Stimulated activated CD8-positive, alpha-beta memory T cell treated with anti-CD3 and anti-CD28 coated beads, Interleukin-4, amount 100 ng/mL, for 48 hours (primary cell): ENCODE measurements at places on chromosomes 6 and 20.

- DNase-seq, result peak; percentile 16
Observed at GRCh38 chr6:42400886-42401612, 50.7 kb downstream of the TRERF1 start.

DNA sequence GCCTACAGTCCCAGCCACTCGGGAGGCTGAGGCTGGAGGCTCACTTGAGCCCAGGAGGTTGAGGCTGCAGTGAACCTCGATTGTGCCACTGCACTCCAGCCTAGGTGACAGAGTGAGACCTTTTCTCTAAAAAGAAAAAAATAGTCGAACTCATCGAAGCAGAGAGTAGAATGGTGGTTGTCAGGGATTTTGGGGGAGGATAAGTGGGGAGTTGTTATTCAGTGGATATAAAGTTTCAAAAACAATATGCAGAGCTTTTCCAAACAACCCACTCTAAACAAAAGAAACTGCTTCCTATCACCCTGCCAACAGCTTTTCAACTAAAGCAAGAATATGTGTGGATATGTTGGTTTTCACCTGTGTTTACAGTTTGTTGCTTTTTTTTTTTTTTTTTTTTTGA lies 11.6 kb upstream of the MAK start:
- no peak for DNase-seq

- DNase-seq, result peak; percentile 72
Observed at GRCh38 chr6:169723200-169723909, 945 bp downstream of the PHF10 start.

GRCh38 chr6:167925026-167925425 lies 72.4 kb upstream of the KIF25 start:
- no peak for DNase-seq

- DNase-seq, result no peak
Observed at GRCh38 chr20:4524792-4525191, 196.9 kb upstream of the PRND start.

- DNase-seq, result no peak
Observed at GRCh38 chr20:32184961-32185603, 22.5 kb downstream of the PLAGL2 start.

DNA sequence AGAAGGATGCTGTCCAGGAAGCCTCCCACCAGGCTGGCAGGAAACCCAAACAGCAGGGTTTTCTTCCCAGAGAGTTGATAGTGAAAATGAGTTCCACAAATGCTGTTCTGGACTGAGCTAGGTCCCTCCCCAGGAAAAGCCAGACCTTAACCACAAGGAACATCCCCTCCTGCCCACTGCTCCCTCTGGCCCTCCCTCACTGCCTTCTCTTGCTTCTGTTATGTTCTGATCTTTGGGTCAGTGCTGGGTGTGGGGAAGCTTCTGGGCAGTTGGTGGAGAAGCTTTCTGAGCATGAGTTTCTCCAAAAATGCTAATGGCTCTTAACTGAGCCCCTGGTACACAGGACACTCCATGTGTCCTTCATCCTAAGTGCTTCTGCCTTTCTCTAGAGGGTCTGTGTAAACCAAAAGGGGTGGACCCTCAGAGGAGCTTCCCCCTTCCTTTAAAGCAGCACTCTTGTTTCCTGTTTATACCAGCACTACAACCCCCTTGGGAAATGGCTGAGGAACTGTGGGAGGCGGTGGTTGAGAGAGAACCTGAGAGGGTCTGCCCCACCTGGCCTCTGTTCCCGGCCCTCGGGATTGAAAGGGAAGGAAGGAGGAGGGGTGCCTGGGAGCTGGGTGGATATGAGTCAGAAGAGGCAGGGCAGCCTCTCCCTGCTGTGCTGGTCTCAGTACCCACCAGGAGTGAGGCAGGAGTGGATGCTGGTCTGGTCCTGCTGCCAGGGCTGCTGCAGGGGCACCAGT lies 42.0 kb downstream of the CDS2 start:
- DNase-seq, result no peak

DNA sequence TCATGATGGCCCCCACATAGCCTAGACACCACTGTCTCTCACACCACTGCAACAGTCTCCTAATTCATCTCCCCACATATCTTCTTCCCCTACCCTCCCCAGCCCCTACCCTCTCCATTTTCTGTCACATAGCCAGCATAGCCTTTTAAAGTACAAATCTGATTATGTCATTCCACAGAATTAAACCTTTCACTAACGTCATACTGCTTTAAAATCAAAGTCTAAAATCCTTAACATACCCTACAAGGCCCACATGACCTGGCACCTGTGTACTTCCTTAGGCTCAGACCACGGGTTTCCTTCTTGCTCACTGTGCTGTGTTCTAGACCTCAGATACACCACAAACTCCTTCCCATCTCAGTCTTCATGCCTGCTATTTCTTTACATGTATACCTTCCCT lies 5.9 kb downstream of the OSTM1 start:
- DNase-seq, result peak; percentile 48

DNA sequence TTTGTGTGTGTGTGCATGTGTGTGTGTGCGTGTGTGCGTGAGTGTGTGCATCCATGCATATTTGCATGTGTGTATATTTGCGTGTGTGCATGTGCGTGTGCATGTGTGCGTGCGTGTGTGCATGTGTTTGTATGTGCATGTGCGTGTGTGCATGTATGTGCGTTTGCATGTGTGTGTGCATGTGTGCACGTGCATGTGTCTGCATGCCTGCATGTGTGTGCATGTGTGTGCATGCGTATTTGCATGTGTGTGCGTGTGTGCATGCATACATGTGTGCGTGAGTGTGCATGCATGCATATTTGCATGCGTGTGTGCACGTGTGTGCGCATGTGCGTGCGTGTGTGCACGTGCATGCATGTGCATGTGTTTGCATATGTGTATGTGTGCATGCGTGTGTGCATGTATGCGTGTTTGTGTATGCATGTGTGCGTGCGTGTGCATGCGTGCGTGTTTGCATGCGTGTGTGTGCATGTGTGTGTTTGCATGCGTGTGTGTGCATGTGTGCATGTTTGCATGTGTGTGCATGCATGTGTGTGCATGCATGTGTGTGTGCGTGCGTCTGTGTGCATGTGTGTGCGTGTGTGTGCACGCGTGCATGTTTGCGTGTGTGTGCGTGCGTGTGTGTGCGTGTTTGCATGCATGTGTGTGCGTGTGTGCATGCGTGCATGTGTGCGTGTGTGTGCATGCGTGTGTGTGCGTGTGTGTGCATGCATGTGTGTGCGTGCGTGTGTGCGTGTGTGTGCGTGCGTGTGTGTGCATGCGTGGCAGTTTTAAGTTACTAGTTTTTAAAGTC lies 57.7 kb upstream of the SMOC2 start:
- no peak for DNase-seq

DNA sequence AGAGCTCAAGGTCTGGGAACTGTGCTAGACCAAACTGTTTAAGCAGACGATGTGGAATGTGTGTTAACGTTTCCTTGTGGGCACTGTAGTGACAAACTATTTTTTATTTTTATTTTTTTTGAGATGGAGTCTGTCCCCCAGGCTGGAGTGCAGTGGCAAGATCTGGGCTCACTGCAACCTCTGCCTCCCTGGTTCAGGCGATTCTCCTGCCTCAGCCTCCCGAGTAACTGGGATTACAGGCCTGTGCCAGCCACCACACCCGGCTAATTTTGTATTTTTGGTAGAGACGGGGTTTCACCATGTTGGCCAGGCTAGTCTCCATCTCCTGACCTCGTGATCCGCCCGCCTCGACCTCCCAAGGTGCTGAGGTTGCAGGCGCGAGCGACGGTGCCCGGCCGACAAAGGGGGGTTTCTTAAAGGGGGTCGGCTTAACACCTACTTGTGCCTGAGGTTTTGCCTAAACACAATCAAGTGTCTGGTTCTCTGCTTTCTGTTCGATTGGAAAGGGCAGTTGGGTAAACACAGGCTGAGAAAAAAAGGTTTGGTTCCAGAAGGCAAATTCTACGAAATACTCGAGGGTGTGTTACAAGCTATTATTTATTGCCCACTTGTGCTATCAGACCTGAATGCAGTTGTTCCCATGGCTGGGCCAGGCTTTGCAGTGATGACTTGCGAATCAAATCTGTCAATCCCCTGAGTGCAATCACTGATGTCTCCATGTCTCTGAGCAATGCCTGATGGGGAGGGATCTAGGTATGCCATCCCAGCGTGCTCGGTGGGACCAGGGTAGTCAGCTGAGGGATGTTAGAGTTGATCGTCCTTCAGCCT lies 1.3 kb downstream of the NOP56 start:
- DNase-seq, result no peak

- no peak for DNase-seq
Observed at GRCh38 chr20:20095114-20095872, 43.0 kb downstream of the CFAP61 start.

DNA sequence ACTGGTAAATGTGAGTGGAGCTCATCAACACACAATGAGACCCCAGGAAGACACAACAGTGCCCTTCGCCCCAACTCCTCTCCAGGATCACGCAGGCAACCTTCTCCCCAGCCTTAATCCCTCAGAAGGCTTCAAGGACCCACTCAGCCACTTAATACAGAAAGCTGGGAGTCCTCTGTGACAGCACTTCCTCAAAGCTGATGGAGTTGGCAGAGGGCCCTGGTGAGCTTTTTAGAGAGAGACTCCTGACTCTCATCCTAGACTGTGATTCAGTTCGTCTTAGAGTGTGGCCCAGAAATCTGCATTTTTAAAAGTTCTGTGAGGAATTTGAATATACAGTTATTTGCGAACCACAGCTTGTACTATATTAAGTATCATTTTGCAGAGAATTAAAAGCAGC lies 187.7 kb downstream of the UST start:
- DNase-seq, result no peak

GRCh38 chr6:70884074-70884983 lies 72.5 kb downstream of the B3GAT2 start:
- DNase-seq, result peak; percentile 70

- no peak for DNase-seq
Observed at GRCh38 chr20:16947479-16947878, 199.3 kb downstream of the OTOR start.

- DNase-seq, result no peak
Observed at GRCh38 chr20:59676851-59677182, 72.5 kb downstream of the PHACTR3 start.

DNA sequence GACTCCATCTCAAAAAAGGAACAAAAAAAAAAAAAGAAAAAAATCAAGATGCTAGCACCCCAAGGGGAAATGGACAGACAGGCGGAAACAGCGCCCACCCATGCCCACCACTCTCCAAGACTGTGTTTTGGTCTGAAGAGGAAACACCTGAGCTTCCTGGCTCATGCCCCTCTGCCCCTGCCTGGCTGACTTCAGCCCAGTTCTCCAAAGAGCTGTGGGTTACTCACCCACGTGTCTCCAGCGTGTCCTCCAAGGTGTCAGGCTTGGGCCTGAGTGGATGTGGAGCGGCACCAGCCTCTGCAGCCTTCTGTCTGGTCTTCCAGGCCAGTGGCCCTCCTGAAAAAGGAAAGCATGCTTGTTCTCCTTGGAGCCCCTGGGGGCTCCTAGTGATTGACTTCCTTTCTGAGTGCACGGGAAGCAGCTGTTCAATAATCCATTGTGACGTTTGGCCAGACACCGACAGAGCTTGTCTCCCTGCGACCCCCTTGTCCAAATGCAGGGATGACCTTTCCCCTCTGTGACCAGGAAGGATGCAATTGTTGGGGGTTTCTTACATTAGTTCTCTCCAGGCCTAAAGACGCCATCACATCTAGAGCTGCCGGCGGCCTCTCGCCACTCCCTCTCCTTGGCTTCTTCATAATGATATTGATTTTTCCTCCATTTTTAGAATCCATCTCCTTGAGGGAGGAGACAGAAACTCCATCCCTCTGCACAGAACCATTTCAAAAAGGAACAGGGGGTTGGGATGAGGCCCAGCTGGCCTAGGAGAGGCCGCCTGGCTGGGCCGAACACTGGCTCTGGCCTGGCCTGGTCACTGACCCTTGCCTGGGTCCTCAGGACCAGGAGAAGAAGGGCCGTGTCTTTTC lies 58.4 kb downstream of the ADNP start:
- no peak for DNase-seq

DNA sequence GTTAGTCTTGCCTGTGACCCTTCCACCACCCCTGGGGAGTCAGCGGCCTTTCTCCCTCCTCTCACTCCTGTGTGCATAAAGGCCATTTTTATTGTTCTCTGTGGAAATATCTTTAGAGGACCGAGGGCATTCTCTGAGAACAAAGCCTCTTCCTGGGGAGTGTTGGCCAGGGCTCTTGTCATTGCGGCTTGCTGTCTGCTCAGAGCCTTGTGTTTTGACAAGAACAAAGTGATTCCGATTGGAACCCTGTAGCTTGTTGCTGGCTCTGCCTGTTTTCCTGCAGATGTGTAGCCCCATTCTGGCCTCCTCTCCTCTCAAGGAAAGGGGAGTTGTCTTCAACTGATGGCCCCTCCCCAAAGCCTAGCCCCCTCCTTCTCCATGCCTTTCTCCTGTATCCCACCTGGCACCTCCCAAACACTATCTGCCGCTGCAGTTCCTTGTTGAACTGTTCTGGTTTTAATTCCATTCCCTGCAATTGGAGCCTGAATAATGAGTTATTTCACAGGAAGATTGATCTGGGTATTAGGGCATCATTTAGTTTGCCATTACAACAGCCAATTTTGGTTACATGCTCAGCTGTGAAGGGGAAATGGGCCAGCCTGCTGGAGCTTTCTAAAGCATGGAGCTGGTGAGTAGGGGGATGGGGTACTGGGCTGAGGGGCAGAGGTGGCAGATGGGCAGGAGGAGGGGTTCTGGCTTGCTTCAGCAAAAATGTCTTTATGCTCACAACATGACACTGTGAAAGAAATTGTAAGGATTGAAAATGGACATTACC lies 252.5 kb downstream of the LRFN2 start:
- DNase-seq, result no peak

DNA sequence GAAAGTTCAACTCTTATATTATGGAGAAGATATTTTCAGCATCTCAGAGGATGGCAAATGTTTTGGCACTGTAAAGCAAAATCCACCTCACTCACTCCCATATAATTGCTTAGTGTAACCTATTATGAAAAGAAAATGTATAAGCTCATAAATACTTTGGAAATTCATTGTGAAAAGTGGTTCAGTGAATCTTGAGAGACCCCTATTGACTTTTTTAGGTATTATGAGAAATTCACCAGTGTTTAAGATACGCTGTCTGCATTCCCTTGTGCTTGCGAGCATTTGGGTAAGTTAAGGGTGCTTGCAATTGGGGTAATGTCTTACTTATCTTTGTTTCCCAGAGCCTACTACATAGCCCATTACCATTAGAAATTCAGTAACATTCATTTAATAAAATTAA lies 66.3 kb upstream of the BMP5 start:
- no peak for DNase-seq

- no peak for DNase-seq
Observed at GRCh38 chr6:27892649-27893058, 19.5 kb downstream of the OR2B2 start.

GRCh38 chr6:6581054-6581453 lies 7.5 kb upstream of the LY86 start:
- no peak for DNase-seq

DNA sequence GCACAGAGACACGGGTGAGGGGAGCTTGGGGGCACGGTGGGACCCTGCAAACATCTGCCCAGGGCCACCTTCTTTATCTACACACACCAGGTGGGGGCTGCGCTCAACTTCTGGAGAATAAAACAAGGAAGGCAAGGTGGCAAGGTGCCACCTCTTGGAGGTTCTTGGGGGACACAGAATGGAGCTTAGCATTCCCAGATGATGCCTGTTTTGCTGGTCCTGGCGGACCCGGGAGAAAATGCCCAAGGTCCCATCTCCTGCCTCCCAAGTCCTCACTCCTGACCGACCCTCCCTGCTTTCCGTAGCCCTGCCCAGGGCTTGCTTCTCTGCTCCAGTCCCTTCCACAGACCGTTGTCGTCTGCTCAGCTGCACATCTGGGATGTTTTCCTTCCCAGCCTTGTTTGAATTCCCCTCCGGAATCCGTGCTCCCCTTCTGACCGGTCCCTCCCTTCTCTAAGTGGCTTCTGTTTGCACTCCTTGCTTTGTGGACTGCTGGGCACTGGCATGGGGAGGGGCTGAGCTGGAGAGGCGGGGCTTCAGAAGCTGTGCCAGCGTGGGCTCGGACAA lies 13.1 kb downstream of the ITPR3 start:
- DNase-seq, result no peak

- no peak for DNase-seq
Observed at GRCh38 chr20:58742668-58743566, 50.3 kb downstream of the NPEPL1 start.
